ENCODE measurements at places on chromosomes 16 and 17. TPM values are rescaled to one million over a fixed set of nuclear protein-coding genes. Genes with fewer than 3 reads are reported as not detected.

- H3K4me1 ChIP-seq, result peaks cover 11% of the 10 kb centered on the region
- DNase-seq, result no peak
These were observed 6.1 kb upstream of the PDP2 start for GRCh38 chr16:66874079-66874775.

GRCh38 chr16:10988879-10989278, 44.5 kb downstream of the CLEC16A start:
- no peaks in the 10 kb centered on the region for H3K4me1 ChIP-seq
- H3K36me3 ChIP-seq, result no peaks in the 10 kb centered on the region
- no peak overlapping the region for H3K27ac ChIP-seq
- no peak overlapping the region for H3K4me3 ChIP-seq

DNA sequence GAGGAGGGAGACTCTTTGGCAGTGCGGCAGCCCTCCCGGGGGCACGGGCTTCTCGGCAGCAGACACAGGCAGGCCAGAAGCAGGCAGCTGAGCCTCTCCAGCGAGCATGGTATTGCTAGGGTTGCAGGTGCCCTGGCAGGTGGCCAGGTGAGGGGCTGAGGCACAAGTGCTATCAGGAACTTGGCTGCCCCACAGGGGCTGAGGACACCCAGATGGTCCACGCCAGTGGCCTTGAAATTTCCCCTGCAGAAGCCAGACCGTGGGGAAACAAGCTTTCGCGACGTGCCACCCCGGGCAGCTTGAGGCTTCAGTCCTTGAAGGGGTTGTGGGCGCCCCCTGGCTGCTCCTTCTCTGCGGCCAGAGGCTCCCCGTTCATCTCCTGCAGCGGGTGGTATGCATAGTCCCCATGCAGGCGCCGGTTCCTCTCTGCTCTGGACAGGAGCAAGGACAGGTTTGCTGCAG, 8.5 kb downstream of the NAGPA start:
- no peak for DNase-seq
- H3K27me3 ChIP-seq, result no peaks in the 10 kb centered on the region
- peaks cover 3% of the 10 kb centered on the region for H3K36me3 ChIP-seq
- no peak overlapping the region for H3K4me3 ChIP-seq
- no peaks in the 10 kb centered on the region for H3K4me1 ChIP-seq

DNA sequence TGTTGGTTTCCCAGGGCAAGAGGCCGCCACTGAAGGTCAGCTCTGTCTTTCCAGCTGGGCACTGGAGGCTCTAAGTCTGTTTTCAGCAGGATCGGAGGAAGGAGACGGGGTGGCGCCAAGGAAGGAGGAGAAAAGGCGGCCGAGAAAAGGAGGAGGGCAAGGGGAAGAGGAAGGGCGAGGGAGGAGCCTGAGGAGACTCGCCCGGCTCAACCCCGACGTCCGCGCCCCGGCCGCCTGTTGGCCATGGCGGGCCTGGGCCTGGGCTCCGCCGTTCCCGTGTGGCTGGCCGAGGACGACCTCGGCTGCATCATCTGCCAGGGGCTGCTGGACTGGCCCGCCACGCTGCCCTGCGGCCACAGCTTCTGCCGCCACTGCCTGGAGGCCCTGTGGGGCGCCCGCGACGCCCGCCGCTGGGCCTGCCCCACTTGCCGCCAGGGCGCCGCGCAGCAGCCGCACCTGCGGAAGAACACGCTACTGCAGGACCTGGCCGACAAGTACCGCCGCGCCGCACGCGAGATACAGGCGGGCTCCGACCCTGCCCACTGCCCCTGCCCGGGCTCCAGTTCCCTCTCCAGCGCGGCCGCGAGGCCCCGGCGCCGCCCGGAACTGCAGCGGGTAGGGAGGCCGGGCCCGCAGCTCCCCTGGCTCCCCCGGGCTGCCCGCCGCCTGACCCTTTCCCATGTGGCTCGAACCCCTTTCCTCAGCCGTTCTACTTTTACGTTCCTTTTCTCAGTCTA, at the start of gene RNF135:
TSS of gene RNF135 (plus strand) at position 209 of the 737 bp plus-strand sequence. CDS start at position 244, 35 bp downstream.
- no peaks in the 10 kb centered on the region for H3K36me3 ChIP-seq
- no peaks in the 10 kb centered on the region for H3K27me3 ChIP-seq
- peak; percentile 62 for DNase-seq
- peak within 1 kb of the TSS; percentile 96 for H3K27ac ChIP-seq
- peak within 1 kb of the TSS; percentile 44 for H3K4me3 ChIP-seq

DNA sequence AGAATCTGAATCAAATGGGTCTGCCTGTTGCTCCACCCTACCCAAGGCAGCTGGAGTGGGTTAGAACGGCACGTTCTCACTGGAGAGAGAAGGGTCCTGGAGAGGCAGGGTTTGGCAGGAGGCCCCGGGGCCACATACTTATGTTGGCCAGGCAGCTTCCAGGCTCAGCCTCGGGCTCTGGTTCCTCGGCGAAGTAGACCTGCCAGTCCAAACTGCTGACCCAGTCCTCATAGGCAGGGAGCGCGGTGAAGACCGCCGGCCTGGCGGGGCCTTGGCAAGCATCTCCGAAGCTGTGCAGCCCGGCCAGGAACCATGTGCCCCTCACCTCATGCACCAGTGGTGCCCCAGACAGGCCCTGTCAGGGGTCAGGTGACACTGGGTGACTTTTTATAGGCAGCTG, 4.8 kb downstream of the PRSS53 start:
- no peak overlapping the region for H3K4me3 ChIP-seq
- no peak overlapping the region for H3K27ac ChIP-seq
- peaks cover 5% of the 10 kb centered on the region for H3K36me3 ChIP-seq
- H3K27me3 ChIP-seq, result no peaks in the 10 kb centered on the region
- H3K4me1 ChIP-seq, result no peaks in the 10 kb centered on the region

DNA sequence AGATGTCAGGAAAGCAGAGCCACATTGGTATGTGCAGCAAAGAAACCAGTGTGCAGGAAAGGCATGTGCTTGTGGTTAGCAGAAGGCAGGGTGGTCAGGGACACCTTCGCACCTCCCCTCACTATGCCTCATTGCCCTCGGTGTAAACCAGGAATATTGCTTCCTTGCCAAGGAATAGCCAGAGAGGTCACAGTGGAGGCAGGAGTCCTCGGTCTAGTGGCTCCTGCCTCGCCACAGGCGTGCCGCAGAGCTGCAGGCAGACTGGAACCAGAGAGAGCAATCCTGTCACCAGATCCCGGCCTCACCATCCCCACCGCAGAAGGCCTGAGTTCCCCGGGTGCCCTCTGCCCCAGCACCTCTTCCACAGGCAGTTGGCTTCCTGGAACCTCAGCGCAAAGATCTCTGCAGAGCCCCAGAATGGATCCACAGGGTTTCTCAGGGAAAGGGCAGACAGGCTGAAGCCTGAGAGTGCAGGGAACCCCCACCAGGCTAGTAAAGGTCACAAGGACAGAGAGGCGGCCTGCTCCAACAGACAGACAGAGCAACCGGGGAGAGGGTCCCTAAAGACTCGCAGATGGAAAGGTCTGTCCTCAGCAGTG, 21.6 kb downstream of the CCDC182 start:
- no peaks in the 10 kb centered on the region for H3K4me1 ChIP-seq
- DNase-seq, result no peak
- H3K27ac ChIP-seq, result no peak overlapping the region
- H3K27me3 ChIP-seq, result no peaks in the 10 kb centered on the region
- no peaks in the 10 kb centered on the region for H3K36me3 ChIP-seq
- H3K4me3 ChIP-seq, result no peak overlapping the region

DNA sequence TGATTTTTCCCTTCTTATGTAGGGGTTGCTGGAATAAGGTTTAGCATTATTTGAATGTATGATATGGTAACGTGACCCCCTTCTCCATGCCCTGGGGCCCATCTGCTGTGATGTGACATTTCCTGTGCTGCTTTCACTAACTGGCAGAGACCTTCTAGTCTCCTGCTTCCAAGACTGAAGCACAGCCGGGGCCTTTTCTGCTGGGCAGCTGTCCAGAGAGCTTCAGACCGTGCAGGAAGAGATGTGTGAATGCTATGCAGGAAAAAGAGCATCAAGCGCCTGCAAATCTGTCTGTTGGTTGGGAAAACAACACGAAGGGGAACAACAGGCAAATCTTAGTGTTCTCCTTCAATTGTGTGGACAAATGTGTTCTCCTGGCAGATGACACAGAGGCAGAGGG, 128.5 kb downstream of the SPACA3 start:
- no peak overlapping the region for H3K27ac ChIP-seq
- no peak for DNase-seq
- H3K4me1 ChIP-seq, result no peaks in the 10 kb centered on the region
- no peaks in the 10 kb centered on the region for H3K36me3 ChIP-seq
- no peak overlapping the region for H3K4me3 ChIP-seq

DNA sequence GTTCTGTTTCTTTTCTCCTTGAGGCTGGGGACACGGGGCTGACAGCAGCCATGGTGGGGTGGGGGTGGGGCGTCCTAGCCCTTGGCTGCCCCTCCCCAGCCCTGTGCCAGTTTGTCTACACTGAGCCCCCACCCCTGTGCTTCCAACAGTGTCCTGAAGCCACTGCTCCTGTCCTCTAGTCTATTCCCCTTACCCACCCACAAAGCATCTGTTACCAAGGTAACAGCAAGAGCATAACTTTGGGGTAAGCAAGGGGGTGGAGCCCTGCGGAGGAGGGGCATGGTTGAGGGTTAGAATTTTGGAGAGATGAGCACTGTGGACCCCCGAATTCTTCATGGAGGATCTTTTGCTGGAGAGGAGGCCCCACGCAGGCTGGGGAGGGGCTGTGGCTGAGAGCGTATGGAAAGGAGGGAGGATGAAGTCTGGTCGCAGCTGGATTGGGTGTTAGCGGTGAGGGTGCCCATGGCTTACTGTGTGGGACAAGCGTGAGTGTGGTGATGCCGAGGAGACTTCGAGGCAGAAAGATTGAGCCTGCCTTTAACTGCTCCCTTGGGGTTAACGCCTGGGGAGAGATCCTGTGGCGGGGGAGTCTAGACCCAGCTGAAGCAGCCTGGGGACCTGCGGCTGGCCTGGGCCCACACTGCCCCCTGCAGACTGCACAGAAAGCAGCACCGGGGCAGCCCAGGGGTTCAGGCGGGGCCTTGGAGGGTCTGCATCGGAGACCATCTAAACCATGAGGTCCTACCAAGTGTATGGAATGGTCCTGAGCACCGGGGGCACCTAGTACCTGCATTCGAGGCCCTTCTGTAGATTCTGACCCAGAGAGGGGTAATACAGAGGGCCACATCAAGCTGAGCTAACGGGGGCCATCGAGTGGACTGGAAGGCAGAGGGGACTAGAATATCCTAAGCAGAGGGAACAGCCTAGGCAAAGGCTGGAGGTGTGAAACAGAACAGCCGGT, 6.1 kb upstream of the STAC2 start:
- no peak overlapping the region for H3K4me3 ChIP-seq
- no peaks in the 10 kb centered on the region for H3K36me3 ChIP-seq
- H3K27ac ChIP-seq, result no peak overlapping the region
- DNase-seq, result peak; percentile 48

The KRT28 gene
- not detected for total RNA-seq

The WIPF2 gene
- 4.9 TPM for total RNA-seq

The OR1A1 gene
- total RNA-seq, result not detected

The NHERF2 gene
- total RNA-seq, result 36.6 TPM
